ENCODE measurements at places on chromosomes 4 and X.

GRCh38 chr4:152577708-152578396, 42.0 kb upstream of the FBXW7 start:
- DNase-seq, result peak; percentile 80

- DNase-seq, result peak; percentile 4
Measured at GRCh38 chr4:151678048-151678872, 82.5 kb downstream of the GATB start.

DNA sequence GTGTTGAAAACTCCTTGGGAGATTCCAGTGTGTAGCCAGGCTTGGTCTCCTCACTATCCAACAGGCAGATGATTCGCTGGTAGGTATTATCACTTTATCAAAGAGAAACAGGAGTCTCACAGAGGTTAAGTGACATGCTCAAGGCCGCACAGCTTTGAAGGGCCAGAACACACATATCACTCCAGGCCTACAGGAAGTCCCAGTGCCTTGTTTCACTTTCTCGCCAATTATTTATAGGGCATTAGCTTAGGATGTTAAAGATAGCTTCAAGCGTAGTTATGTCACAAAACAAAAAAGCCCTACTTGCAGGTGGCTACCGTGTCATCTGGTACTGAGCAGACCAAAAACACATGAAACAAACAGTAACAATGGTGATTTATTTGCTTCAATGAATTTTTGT, 13.2 kb downstream of the ATP8A1 start:
- no peak for DNase-seq

GRCh38 chrX:86946569-86946968, 571.0 kb upstream of the KLHL4 start:
- DNase-seq, result peak; percentile 0

Data from erythroblast (primary cell).